ENCODE measurements at places on chromosomes 5 and 9. TPM values are rescaled to one million over a fixed set of nuclear protein-coding genes. Genes with fewer than 3 reads are reported as not detected.

Gene DMGDH
- total RNA-seq: not detected

DNA sequence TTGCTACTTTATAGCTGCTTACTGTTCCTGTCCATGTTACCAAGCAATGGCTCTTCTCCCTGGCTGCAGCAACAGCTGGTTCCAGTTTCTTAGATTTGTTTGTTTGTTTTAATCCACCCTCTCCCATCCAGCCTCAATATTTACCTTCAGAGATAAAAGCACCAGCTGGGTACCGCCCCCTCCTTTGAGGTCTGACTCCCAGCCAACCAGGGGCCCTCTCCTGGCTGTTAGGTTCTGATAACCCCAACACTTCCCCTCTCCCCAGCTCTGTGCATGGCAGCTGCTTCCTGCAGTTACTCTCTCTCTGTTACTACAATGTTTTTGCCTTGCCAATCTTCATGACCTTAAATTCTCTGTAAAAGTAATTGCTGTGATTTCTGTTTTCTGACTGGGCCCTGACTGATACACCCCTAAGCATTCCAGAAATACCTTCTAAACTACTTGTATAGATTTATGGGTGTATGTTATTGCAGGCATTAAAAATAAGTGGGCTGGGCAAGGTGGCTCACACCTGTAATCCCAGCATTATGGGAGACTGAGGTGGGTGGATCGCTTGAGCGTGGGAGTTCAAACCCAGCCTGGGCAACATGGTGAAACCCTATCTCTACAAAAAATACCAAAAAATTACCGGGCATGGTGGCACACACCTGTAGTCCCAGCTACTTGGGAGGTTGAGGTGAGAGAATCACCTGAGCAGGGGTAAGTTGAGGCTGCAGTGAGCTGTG lies 2.6 kb upstream of the GCNT1 start:
- peak; percentile 42 for DNase-seq

DNA sequence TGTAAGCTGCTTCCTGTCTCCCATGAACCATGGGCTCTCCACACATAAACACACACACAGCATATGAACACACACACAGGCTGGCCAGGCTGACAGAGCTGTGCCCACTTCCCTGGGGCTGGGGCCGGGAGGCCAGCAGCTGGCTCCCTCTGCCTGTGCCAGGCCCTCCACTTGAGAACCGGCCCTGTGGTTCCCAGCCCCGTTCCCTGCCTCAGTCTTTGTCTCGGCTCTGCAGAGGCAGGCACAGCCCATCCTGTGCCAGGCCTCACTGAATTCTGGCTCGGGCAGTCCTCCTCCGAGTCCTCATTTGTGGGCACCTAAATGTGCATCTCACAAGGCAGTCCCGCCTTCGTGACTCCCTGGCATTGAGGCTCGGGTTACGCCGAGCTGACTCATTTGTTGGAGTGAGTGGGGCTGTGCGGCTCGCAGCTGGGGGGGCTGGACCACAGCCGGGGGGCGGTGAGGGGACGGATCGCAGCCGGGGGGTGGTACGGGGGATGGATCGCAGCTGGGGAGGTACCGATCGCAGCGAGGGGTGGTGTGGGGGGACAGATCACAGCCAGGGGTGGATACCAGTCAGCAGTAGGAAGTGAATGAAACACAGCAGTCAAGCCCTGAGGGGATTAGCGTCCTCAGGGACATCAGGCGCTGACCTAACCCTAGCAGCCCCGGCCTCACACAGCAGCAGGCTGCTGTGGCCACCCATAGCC lies 72.3 kb downstream of the PSMB7 start:
- no peak for DNase-seq

Gene CDX1
- total RNA-seq: not detected

Gene UBE2QL1
- not detected for total RNA-seq

DNA sequence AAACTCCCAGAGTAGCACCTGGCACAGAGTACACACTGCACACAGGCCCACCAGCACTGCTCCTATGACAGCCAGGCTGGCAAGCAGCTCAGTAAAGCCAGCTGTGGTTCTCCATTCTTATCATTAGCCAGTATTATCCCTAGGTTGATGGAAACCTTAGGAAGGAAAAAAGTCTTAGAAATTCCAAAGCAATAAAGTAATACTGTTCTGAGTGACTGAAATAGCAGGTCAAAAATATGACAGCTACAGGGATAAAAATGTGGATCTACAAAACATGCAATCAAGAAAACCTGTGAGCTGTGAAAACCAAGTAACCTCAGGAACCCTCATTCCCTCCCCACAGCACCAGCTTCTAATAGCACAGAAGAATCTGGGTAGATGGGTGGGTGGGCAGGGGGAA lies 403.5 kb downstream of the SPOCK1 start:
- DNase-seq: no peak

- DNase-seq: no peak
Measured at GRCh38 chr9:127835991-127836516, 18.4 kb downstream of the ENG start.

DNA sequence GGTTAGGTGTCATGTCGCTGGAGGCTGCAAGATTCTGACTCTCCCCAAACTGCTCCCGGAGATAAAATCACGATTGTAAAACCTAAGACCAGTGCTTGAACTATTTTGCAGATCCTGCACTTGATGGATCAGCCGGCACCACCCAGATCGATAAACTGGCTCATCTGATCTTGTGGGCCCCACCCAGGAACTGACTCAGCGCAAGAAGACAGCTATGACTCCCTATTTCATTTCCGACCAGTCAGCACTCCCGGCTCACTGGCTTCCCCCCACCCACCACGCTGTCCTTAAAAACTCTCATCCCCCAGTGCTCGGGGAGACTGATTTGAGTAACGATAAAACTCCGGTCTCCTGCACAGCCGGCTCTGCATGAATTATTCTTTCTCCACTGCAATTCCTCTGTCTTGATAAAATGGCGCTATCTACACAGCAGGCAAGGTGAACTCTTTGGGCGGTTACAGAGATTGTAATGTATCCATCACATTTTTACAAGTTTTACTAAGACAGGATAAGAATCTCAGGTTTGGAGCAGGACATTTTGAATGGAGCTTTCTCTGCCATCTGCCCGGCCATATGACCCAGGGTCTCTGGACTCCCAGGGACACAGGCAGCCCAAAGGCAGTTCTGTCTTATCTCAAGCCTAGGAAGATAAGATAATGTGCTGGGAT lies 10.6 kb upstream of the PPP1R26 start:
- no peak for DNase-seq

Gene PCDHGB1
- total RNA-seq: not detected

DNA sequence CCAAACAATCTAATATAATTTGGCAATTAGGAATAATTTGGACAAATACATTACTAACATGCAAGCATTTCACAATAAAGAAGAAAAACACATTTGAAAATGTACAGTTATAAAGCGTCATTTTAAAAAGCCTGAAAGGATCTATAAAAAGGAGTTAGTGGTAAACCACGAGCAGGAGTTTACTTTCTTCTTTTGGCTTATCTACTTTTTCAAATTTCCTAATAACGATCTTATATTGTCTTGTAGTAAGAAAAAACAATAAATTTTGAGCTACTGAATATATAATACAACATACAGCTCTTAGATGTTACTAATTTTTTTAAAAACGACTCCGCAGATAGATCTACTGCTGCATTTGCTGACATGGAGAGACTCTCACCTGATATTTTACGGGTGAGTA lies 79.9 kb downstream of the SMIM23 start:
- no peak for DNase-seq

Gene NUTM2F
- not detected for total RNA-seq

GRCh38 chr5:57696825-57697570 lies 214.4 kb upstream of the ACTBL2 start:
- no peak for DNase-seq

Gene NKD2
- total RNA-seq: 0.36 TPM

DNA sequence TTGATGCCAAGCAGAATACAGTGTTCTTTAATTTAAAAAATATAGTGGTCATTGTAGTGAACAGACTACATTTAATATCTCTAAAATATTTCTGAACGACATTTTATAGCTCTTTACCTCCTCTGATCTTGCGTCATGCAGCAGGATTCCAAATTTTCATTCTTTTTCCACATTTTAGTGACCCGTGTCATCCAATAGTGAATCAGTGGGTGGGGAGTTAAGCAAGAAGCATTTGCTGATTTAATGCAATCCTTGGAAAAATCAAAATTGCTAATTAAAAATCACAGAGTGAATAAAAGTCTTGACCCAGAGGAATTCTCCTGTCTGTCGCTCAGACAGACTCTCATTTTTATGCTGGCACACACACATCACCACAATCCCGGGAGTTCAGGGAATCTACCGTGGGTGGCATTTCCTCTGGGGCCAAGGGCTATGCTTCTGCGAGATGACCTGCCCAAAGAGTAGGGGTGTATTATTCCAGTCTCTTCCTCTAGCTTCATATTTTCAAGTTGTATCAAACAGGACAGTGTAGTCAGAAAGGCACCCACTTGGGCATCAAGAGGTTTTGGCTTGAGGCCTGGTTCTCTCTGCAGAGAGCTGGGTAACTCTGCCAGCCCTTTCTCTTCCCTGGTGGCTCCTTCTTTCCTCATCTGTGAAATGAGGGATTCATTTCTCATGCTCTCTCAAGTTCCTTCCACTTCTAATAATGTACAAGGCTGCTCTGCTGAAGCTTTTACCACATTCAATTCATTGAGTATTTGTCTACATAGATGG lies 24.8 kb upstream of the OTP start:
- DNase-seq: no peak

DNA sequence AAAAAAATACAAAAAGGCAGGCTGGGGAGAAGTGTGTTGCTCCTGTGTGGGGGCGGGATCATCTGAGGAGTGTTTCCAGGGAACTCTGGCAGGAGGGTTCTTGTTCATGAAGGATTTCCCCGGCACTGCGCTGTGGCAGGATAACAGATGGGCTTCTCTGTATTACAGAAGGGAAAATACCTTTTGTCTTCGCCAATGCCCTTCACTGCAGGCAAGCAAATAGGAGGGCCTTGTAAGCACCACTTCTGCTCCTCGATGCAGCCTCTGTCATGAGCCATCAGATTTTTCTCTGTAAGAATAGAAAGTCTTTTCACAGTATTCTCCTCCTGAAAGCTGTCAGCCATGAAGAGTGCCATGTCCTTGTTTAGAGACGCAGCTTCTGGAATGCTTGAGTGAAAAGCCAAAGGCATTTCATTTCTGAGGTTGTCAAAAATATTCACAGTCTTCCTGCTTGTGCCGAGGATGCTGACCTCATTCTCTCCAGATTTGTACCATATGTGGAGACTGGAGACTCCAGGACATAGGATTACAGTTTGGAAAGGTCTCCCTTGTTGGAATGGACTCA lies 294.0 kb downstream of the YTHDC2 start:
- DNase-seq: no peak

DNA sequence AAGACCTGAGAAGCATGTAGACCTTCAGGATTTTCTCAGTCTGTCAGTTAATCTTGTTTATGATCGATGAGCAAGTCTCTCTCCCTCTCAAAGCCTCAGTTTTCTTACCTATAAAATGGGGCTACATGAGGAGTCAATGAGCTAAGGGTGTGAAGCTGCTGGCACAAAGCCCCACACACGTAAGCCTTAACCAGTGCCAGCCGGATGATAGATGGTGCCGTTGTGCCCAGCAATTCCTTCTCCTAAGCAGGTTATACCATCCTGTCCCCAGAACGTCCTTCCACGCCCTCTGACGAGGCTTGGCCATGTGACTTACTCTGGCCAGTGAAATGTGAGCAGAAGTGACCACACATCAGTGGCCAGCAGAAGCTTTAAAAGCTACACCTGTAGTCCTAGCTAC lies 179.0 kb downstream of the C9orf50 start:
- DNase-seq: no peak

Gene RASEF
- not detected for total RNA-seq

DNA sequence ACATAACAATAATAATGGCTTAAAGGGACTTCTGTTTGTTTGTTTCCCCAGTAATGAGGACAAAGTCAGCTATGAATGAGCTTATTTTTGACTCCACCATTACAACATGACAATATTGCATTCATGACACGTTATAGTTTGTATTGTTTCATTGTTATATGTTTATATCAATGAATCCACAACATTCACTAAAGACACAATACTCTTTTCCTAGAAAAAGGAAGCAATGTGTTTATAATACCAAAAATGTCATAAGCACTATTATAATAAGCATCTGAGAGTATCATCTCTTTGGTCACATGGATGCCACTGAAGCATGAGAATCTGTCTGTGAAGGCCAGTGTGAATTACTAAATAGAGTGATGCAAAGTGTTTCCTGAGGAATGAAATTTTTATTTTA lies 1026.9 kb upstream of the C9orf72 start:
- no peak for DNase-seq

- no peak for DNase-seq
Measured at GRCh38 chr5:147290261-147290660, 55.4 kb downstream of the STK32A start.

- no peak for DNase-seq
Measured at GRCh38 chr5:139178935-139179334, 19.2 kb downstream of the SIL1 start.

DNA sequence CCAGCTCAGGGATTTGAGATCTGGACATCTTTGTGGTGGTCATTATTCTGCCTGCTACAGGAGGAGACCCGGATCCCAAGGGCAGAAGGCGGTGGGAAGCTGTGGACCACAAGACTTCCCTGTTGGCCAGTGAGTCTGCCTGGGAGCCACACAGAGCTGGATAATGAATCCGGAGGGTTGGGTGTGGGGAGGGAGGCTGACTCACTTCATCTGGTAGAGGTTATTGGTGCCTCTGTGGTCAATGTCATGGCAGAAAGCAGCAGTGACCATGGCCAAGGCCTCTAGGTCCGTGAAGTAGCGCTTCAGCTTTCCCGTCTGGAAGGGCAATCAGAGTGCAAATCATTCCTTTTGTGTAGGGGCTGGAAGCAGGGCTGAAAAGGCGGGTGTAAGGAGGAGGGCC lies 58.5 kb downstream of the PDE6A start:
- DNase-seq: no peak

DNA sequence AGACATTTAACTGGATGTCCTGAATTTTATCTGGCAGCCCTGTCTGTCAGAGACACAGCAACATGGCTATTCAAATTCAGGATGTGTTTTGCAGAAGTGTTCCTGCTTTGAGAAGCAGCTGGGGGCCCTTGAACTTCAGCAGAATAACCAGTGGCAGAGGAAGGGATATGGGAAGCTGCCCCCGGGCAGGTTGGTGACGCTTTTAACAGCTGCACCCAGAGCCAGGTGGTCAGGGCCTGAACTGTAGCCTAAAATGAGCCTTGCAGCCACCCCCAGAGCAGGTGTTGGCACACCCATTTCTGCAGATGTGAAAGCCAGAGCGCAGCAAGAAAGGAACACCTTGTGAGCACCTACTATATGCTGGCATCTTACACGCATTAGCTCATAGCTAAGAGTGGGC lies 128.7 kb upstream of the BOD1 start:
- DNase-seq: no peak

Gene ADAMTS6
- total RNA-seq: 4.3 TPM

DNA sequence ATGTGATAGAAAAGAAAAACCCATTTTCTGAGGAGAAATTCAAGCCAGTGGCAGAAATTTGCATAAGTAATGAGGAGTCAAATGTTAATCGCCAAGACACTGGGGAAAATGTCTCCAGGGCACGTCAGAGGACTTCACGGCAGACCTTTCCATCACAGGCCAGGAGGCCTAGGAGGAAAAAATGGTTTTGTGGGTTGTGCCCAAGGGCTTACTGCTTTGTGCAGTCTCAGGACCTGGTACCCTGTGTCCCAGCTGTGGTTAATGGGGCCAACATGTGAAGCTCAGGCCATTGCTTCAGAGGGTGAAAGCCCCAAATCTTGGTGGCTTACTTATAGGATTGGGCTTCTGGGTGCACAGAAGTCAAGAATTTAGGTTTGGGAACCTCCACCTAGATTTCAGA lies 54.8 kb upstream of the ADAMTS2 start:
- no peak for DNase-seq

All from activated naive CD8-positive, alpha-beta T cell treated with anti-CD3 and anti-CD28 coated beads, Interleukin-2, amount 10 ng/mL, durations not matched to agents 7 days and 5 days (primary cell).